ENCODE measurements at places on chromosomes 16 and 17. TPM values are rescaled to one million over a fixed set of nuclear protein-coding genes. Genes with fewer than 3 reads are reported as not detected.

Gene SRCIN1
- total RNA-seq, result not detected

Gene SEC14L5
- 0.13 TPM for total RNA-seq

Gene VPS9D1
- 12.6 TPM for total RNA-seq

Gene OR1E2
- not detected for total RNA-seq

Gene PABPN1L
- not detected for total RNA-seq

Gene RND2
- not detected for total RNA-seq

Gene WFDC1
- 0.40 TPM for total RNA-seq

Gene SLFN12
- total RNA-seq, result 13.6 TPM

Gene USP36
- total RNA-seq, result 85.6 TPM

Gene NXN
- 0.28 TPM for total RNA-seq

Gene SULT1A2
- total RNA-seq, result 0.36 TPM

Gene RFFL
- total RNA-seq, result 29.3 TPM

Gene MRM1
- total RNA-seq, result 9.4 TPM

Gene CDRT15
- total RNA-seq, result not detected

Gene IL32
- total RNA-seq, result 2,121 TPM

Gene TBC1D26
- total RNA-seq, result not detected

Gene PERCC1
- total RNA-seq, result 0.73 TPM

Gene WSCD1
- total RNA-seq, result not detected

Gene CNGB1
- not detected for total RNA-seq

Gene CRYM
- not detected for total RNA-seq

Gene CSH1
- not detected for total RNA-seq

Gene SLC16A3
- 157 TPM for total RNA-seq

Gene MARVELD3
- not detected for total RNA-seq

Gene KRT32
- not detected for total RNA-seq

Gene CD300A
- total RNA-seq, result 44.2 TPM

Gene KRT16
- not detected for total RNA-seq

Gene LPCAT2
- total RNA-seq, result not detected

Gene SYNGR3
- 2.2 TPM for total RNA-seq

Gene BTBD17
- not detected for total RNA-seq

Gene GP1BA
- total RNA-seq, result not detected

Gene SYCE1L
- 15.2 TPM for total RNA-seq

Gene LGALS9C
- total RNA-seq, result 1.4 TPM

Gene DNAI2
- 1.4 TPM for total RNA-seq

Gene CPSF4L
- not detected for total RNA-seq

Gene IRF8
- total RNA-seq, result 12.7 TPM

Gene KRT34
- total RNA-seq, result not detected

Gene C16orf89
- not detected for total RNA-seq

Gene FDXR
- total RNA-seq, result 22.3 TPM

Gene DPEP3
- 0.14 TPM for total RNA-seq

Gene CLEC19A
- total RNA-seq, result not detected

Gene NT5M
- 11.0 TPM for total RNA-seq

Gene CENPV
- total RNA-seq, result 8.1 TPM

Gene VMO1
- not detected for total RNA-seq

Gene CLEC18A
- total RNA-seq, result 2.6 TPM

Gene MYO1D
- 4.1 TPM for total RNA-seq

Gene LLGL2
- total RNA-seq, result 22.2 TPM

Gene CA5A
- not detected for total RNA-seq

Gene VASN
- not detected for total RNA-seq

Gene CPD
- 19.2 TPM for total RNA-seq

Gene MYH2
- total RNA-seq, result not detected

Gene KRTAP4-9
- not detected for total RNA-seq

Gene SHISA6
- total RNA-seq, result not detected

Gene CTRB2
- total RNA-seq, result not detected

Gene PRDM7
- total RNA-seq, result not detected

Gene SGCA
- not detected for total RNA-seq
